ENCODE measurements at places on chromosomes 7 and 10. TPM values are rescaled to one million over a fixed set of nuclear protein-coding genes. Genes with fewer than 3 reads are reported as not detected.

DNA sequence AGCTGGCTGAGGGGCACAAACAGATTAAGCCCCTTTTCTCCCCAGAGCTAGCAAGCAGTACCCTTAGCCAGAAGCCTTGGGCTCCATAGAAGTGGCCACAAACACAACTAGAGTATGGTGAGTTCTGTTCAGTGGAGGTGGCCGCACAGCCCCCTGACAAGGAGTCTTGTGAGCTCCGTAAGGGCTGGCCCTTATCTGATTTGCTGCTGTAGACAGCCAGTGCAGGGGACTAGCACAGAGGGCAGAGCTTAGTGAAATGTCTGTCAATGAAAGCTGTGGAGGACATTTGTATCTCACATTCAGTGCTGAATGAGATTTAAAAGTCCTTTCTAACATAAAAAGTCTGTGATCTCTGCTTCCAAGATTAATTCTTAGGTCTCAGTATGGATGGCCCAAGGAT, 137.3 kb downstream of the AUTS2 start:
- no peak for DNase-seq

Gene UCN3
- not detected for total RNA-seq

GRCh38 chr10:131001438-131001837, 310.1 kb downstream of the TCERG1L start:
- no peak for DNase-seq

- DNase-seq = no peak
Observed at GRCh38 chr7:91812388-91812787, 68.1 kb downstream of the MTERF1 start.

Gene TRIL
- 2.0 TPM for total RNA-seq

- DNase-seq = peak; percentile 61
Observed at GRCh38 chr10:101569622-101570427, 18.2 kb downstream of the POLL start.

Gene LOXL4
- 2.3 TPM for total RNA-seq

- DNase-seq = peak; percentile 55
Observed at GRCh38 chr7:514651-515598, 4.7 kb downstream of the PDGFA start.

- no peak for DNase-seq
Observed at GRCh38 chr7:20152511-20152910, 64.7 kb downstream of the MACC1 start.

- DNase-seq = no peak
Observed at GRCh38 chr7:140070546-140070945, 7.8 kb upstream of the PARP12 start.

GRCh38 chr10:18319628-18320027, 179.4 kb downstream of the CACNB2 start:
- DNase-seq = no peak

Gene ADGRA1
- total RNA-seq = not detected

DNA sequence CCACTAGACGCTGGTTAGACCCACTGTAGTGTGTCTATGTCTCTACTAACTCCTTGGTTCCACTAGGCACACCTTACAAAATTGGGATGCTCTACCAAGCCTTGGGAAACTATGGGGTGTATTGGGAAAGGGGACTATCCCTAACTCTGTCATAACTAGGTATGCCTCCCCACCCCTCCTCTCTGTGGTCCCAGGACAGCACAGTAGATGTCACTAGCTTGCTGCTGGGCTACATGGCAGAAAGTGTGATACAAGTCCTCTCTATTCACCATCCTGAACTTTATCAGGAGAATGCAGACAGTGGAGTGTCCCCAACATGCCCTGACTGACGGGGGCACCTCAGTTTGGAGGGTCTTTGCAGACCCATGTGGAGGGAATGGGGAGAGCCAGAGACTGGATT, 30.3 kb upstream of the TMEM273 start:
- no peak for DNase-seq

- no peak for DNase-seq
Observed at GRCh38 chr10:76729841-76730487, 907.6 kb downstream of the KCNMA1 start.

Gene RNF32
- 0.21 TPM for total RNA-seq

- no peak for DNase-seq
Observed at GRCh38 chr10:23692736-23693135, 253.9 kb downstream of the OTUD1 start.

Gene TEX36
- not detected for total RNA-seq

Gene ZNF488
- total RNA-seq = 0.05 TPM

DNA sequence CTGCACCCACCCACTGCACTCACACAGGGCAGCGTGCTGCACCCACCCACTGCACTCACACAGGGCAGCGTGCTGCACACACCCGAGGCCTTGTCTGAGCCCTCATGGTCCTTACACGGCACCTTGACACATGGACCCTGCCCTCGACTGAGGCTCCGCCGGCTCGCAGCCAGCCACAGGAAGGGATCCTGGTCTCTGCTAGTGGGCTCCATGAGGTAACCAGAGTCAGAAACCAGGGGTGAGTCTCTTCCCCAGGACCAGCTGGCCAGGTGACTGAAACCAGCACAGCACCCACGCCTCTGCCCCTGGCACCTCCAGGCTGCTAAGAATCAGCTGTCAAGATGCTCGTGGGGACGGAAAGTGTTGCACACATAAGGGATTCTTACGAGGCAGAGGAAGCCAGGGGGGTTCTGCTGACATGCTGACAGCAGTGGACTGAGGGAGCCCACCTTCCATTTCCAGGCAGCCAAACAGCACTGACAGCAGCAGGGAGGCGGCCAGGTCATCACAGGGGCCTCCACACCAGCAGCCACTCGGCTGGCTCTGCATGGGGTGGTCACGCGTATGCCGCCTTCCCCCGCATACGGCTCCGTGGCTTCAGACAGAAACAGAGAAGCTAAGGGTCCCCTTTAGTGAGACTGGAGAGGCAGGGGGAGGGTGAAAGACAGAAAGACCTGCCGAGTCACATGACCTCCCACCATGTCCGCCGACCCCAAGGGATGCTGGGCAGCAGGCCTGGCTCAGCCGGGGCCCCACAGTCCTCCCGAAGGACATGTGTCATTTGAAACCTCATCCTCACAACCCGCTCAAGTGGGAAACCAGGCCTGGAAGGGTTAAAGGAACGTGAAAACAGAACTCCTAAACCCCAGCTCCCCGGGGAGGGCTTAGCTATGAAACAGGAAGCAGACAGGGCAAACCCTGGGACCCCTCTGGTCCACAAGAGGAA, 34.2 kb downstream of the GPER1 start:
- peak; percentile 26 for DNase-seq

- DNase-seq = no peak
Observed at GRCh38 chr7:22900784-22901183, 78.1 kb upstream of the TOMM7 start.

DNA sequence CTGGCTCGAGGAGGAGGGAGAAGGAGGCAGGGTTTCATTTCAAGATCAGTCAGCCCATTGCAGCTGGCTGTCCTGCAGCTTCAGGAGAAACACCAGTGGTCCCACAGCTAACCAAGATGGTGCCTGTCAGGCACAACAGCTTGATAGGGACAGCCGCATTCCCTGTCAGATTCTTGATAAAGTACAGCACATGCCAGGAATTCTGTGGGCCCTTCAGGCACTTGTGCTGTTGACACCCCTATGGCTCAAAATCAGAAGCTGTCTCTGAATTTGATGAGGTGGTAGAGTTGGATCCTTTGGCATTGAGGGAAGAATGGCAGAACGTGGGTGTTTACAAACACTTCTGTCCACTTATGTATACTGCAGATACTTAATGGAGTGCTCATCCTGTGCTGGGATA, 354.3 kb downstream of the KCNMA1 start:
- no peak for DNase-seq

DNA sequence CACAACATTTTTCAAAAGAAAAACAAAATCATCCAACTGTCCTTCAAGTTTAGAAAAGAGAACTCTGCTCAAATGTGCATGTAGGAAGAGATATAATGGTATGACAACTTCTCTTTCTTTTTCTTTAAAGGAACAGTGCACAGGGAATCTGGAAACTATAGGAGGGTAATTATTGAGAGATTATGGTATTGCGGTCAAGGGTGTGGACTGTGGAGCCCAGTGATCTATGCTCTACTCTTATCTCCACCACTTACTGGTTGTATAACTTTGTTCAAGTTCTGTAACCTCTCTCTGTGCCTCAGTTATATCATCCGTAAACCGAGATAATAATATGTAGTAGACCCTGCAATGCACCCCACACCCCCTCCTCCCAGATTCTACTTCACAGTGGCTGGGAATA, 69.8 kb upstream of the PCGF5 start:
- no peak for DNase-seq

Gene FAM25G
- total RNA-seq = not detected

DNA sequence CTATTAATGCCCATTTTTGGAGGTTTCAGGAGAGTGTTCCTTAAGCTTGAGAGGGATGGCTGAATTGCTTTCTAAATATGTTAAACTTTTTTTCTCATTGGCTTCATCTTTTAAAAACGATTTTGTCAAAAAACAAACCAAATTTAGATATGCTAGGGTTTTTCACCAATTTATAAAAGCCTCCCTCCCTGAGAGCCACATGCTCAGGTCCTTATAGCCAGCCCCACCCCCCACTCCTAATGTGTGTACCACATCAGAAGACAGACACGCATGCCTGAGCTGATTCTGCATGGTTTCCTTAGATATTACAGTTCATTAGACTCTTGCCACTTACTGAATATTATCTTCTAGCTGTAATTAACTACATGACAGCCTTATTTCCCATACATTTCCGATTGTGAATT, 2.0 kb downstream of the CUL1 start:
- DNase-seq = peak; percentile 17

- DNase-seq = no peak
Observed at GRCh38 chr10:29950391-29950790, 109.0 kb downstream of the JCAD start.

GRCh38 chr7:144048648-144049047, at the start of gene OR2A5:
TSS of gene OR2A5 (plus strand) at chr7:144048948. CDS start at chr7:144050402, 1,454 bp downstream.
- no peak for DNase-seq

DNA sequence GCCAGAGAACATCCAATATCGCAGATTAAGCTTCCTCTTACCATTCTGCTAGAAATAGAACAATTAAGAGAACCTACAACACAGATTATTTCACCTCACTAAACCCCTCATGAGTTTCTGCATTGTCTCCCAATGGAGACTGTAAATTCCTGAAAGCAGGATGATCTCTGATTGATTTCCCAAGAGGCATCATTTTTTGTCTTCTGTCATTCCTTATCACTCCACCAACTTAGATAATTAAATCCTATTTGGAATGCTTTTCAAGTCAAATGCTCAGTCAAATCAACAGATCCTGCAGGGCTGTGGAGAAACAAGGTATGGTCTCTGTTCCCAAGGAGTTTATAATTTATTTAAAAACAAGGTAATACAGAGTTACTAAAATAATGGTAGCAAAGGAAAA, 161.5 kb downstream of the MTERF1 start:
- DNase-seq = no peak

Gene SPDYE2B
- not detected for total RNA-seq

Gene GIMAP7
- total RNA-seq = 19.5 TPM

DNA sequence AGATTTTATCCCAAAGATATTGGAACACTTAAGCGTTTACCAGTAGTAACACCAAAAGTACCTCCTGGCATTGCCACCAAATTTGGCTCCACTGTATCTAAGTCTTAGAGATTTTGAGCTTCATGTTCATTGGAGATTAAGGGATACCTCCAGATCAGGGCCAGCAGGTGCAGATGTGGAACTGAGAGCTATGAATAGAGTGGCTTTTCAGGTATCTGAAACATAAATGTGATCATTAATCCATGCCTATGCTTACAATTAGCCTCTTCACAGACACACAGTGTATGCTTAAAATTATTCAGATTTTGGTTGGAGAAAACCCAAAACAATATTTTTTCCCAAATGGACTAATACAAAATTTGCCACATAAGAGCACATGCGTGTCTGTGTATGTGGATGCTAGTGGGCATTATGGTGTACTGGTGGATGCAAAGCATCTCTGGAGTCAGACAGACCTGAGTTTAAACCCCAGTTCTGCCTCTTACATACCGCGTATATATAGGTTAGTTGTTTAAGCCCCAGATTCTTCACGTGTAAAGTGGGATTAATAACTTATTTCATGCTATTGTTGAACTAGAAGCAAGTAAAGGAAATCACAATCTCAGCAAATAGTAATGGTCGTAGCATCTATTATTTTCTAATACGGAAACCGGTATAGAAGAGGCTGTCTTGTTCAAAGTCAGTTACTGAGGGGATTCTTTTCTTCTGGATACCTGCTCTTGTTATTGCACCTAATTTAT, 6.8 kb upstream of the LRRC4 start:
- no peak for DNase-seq
